OCI-LY7 (cell line): ENCODE measurements at places on chromosomes 6 and 20. TPM values are rescaled to one million over a fixed set of nuclear protein-coding genes. Genes with fewer than 3 reads are reported as not detected.

Gene HMGN3
- 97.5 and 103 TPM in 2 replicates for total RNA-seq

Gene BPIFA1
- not detected in 2 replicates for total RNA-seq

Gene DEFB110
- not detected in 2 replicates for total RNA-seq

Gene PTCRA
- 0.91 TPM in 1 of 2 replicates, not detected in the other for total RNA-seq

Gene C4A
- total RNA-seq, result 4.8 and 6.6 TPM in 2 replicates

Gene AHCY
- 203 and 218 TPM in 2 replicates for total RNA-seq

Gene SCAND1
- 63.5 and 75.6 TPM in 2 replicates for total RNA-seq
